Substantia nigra (tissue), 51 donors: ENCODE measurements at places on chromosomes 6 and 20.

GRCh38 chr6:41763470-41763869 lies 16.2 kb downstream of the FRS3 start:
- no peak for DNase-seq

DNA sequence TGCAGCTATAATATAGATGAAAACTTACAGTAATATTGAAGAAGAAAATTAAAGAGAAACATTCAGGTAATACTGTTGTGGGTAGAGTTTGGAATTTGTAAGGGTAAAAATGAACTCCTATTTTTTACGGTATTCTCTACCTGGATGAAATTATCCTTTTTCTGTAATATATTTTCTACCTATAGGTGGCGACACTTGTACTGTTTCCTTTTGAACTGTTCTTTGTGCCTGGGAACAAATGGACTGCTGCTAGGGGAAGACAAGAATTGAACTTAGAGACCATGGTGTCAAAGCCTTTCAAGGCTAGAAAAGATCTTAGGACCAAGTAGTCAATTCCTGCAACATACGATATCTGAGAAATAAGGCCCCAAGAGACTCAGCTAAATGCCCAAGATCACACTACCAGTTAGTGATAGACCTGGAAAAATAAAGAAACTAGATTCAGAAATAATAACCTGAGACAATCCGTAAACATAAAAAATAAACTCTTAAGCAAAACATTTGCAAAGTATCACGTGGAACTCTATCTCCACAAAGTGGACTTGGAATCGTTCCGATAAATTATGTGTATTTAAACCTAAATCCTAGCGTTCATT lies 383.8 kb downstream of the TFAP2A start:
- no peak for DNase-seq

GRCh38 chr6:52016915-52017748 lies 70.3 kb downstream of the PKHD1 start:
- DNase-seq = no peak

DNA sequence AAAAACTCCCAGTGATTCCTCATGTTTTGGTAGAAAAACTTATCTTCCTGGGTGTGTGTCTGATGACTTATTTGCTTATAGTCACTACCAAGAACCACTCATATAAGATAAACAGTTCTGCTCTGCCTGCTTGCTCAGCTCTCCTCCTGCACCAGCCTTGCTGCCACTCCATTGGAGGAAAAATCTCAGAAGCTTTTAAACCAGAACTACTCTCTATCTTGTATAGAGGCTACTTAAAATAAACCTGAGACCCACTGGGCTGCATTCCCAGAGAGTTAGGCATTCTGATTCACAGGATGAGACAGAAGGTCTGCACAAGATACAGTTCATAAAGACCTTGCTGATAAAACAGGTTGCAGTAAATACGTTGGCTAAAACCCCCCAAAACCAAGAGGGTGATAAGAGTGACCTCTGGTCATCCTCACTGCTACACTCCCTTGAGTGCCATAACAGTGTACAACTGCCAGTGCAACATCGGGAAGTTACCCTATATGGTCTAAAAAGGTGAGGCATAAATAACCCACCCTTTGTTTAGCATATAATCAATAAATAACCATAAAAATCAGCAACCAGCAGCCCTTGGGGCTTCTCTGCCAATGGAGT lies 728.3 kb downstream of the EPHA7 start:
- DNase-seq = no peak

DNA sequence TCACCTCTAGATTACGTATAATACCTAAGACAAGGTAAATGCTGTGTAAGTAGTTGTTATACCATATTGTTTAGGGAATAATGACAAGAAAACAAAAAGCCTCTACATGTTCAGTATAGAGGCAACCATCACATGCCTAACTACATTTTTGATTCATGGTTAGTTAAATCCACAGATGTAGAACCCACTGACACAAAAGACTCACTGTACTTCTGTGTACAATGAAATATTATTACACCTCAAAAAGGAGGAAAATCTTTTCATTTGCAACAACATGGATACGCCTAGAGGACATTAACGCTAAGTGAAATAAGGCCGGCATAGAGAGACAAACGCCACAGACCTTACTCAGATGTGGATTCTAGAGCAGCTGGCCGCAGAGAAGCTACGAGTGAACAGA lies 50.5 kb downstream of the NINL start:
- DNase-seq = no peak

- DNase-seq = no peak
Observed at GRCh38 chr20:13791540-13792459, 7.0 kb downstream of the NDUFAF5 start.

- no peak for DNase-seq
Observed at GRCh38 chr6:47650553-47651432, 47.6 kb upstream of the ADGRF4 start.

DNA sequence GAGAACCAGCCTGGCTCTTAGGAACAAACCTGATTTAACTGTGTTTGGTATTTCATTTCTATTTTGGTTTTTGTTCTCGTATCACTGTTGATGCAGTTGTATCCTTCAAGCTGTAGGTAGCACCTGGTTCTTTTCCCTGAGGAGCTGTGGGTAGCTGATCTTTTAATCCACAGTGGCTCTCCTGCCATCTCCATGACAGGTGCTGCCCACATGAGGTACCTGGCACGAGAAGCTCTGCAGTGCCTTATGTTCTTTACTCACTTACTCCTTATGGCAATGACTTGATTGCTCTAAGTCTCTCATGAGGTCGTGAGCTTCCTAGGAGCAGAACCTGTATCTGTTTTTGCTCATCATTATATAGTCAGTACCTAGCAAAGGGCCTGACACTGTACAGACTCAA lies 74.3 kb upstream of the EMILIN3 start:
- no peak for DNase-seq

DNA sequence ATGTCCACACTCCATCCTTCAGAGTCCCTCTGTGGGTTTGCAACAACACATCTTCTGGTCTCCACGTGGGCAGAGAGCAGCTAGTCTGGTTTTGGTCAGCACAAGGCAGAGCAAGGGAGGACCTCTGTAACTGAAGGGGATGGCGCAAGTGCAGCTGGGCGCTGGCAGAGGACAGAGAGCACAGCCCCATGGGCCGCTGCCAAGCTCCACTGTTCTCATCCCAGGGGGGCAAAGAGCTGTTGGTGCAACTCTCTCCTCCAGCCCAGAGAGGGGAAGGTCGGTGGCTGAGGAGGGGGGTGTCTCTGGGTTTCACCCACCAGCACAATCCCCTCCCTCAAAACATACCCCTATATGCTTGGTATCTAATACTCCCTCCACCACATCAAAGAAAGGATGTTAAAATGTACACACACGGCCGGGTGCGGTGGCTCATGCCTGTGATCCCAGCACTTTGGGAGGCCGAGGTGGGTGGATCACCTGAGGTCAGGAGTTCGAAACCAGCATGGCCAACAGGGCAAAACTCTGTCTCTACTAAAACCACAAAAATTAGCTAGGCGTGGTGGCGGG lies 9.1 kb downstream of the ATP9A start:
- peak; percentile 79 for DNase-seq

DNA sequence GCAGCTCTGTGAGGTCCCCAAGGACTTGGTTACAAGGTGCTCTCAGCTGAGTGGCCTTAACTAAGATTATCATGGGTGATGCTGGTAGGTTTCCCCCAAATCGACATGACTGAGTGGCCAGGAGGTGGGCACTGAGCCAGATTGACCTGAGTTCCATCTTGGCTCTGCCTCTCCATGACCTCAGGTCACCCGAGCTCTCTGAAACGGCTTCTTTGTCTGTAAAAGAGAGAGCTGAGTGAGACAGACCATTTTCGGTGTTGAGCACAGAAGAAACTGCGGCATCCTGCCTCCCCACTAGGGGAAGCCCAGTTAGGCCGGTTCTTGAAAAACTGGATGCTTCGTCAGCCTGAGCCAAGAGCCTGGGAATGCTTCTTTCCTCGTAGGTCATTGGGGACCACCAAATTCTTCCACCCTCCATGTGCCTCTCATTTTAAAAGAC lies 14.1 kb upstream of the STX16 start:
- DNase-seq = no peak

GRCh38 chr6:24307881-24308280 lies 50.0 kb downstream of the DCDC2 start:
- DNase-seq = no peak

DNA sequence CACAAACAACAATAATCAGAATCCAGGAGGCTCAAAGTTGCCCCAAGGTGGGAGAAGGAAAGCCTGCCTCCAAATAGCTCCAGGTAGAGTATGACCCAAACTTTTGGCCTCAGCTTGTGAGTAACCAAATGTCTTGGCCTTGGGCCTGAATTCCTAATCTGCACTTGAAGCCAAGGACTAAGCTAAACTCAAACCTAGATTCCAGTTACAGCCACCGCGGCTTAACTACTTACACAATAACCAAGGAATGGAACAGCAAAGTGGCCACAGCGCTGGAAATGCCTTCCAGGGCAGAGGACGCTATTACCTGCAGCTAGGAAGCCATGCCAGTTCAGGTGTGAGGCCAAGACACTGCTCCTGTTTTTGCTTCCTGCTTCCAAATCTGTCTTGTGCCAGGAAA lies 4.6 kb downstream of the NINL start:
- DNase-seq = no peak

GRCh38 chr6:166162599-166163342 lies 4.9 kb downstream of the TBXT start:
- no peak for DNase-seq

- DNase-seq = no peak
Observed at GRCh38 chr6:31478186-31478950, 19.6 kb upstream of the MICB start.

GRCh38 chr6:39330476-39330875 lies 8.0 kb upstream of the KCNK16 start:
- DNase-seq = no peak
